ENCODE measurements at places on chromosomes 16 and 17.

- DNase-seq = no peak
Measured at GRCh38 chr16:29182501-29182900, 197.6 kb downstream of the LAT start.

- DNase-seq = peak; percentile 55
Measured at GRCh38 chr17:76265624-76266243, 586 bp downstream of the UBALD2 start.

DNA sequence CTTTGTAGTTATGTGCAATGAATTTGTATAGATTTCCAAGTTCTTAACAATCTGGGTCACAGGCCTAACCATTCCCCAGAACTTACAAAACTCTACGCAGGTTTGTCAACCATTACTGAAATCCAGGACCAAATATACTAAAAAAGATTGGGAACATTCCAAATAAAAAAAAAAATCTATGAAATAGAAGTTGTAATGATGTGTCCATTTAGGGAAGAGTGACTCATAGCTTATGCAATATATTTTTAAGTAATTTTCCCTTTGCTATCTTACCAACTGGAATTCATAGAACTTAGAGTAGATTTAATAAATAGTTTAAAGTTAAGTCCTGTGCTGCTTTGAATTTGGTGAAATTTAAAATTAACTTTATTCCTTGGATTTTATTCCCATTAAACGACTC lies 393.2 kb downstream of the PMP22 start:
- no peak for DNase-seq

DNA sequence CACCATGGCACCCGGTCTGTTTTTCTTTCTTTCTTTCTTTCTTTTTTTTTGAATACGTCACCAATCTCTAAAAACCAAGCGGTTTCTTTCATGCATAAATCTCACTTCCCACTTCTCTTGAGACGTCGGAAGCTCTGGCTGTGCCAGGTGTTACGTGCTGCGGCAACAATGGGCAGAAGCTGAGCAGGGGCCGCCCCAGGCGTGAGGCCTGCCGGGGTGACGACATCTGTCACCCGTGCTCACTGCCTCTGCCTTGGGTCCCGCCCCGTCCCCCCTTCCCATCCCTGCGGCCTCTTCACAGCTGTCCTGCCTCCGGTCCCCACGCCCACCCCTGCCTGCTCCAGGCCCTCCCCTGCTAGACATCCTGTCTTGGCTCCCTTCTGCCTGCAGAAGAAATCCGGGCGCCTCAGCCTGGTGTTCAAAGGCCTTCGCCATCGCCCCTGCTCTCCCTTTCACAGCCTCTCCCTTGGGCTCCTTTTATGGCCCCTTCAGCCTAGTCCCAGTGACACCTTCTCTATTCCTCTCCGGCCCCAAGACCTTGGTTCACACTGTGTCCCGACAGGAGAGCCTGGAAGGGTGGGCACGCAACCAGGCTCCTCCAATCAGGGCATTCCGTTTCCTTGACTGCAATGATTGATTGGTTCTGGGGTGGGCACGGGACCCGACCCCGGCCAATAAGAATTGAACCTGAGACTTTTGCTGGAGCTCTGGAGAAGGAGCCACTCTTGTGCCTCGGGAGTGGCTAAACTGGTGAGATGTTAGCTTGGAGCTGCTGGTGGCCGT lies 4.8 kb downstream of the P2RX1 start:
- DNase-seq = no peak

GRCh38 chr17:76076765-76077583 lies 2.0 kb upstream of the ZACN start:
- DNase-seq = no peak

DNA sequence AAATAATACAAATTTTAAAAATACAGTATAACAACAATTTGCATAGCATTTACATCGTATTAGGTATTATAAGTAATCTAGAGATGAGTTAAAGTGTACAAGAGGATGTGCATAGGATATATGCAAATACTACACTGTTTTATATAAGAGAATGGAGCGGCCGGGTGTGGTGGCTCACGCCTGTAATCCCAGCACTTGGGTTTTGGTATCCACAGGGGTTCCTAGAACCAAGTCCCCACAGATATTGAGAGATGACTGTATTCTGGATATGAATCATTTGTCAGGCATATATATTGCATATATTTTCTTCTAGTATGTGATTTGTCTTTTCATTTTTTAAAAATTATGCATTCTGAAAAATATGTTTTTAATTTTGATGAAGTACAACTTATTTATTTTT lies 77.5 kb upstream of the MSI2 start:
- DNase-seq = no peak

DNA sequence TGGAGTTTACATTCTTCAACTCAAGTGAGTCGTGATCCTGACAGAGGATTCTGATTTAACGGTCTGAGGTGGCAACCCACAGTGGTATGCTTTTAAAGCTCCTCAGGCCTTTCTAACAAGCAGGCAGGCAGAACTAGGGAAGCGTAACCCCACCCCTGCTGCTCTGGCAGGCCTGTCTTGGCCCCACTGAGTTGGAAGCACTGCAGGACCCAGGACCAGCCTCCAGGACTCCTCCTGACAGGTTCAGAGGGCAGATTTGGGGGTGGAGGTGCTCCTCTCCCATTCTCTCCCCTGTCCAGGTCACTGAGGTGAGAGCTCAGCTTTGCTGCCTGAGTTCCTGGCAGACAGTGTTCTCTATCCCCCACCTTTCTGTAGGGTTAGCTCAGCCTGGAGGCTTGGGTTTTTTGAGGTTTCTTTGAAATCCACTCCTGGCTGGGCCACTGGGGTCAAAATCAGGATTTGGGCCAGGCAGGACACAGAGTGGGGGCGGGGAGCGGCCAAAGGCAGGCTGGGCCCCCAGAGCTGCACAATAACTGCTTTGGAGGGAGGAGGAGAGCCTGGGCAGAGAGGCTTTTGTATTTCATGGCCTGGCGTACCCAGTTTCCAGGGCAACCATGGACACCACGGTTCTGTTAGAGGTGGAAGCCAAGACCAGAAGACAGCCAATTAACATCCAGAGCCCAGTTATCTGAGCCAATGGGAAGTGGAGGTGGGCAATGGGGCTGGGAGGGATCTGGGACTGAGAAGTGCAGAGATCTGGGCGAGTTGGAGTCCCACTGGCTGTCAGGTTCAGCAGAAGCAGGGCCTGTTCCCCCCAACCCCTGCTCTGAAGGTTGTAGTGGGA lies 9.5 kb downstream of the MRPL27 start:
- DNase-seq = peak; percentile 90

GRCh38 chr16:79001156-79001967 lies 599.2 kb downstream of the MAF start:
- DNase-seq = peak; percentile 40

DNA sequence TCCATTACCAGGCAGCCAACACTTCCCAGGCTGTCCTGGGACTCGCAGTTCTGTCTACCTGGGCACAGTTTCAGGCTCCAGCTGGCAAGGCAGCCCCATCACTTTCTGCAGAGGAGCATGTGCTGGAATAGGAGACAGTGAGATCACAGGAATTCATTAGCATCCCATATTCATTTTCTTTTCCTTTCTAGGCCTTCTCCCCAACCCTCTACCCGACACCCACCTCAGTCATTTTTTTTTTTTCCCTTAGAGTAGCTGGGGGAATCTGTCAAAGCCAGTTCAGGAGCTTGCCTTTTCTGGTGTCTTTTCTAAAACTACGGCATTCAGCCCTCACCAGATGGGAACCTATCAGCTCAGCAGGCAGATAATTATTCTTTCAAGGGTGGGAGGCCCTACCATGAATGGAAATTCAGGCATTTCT lies 42.4 kb upstream of the FBXO47 start:
- DNase-seq = no peak

DNA sequence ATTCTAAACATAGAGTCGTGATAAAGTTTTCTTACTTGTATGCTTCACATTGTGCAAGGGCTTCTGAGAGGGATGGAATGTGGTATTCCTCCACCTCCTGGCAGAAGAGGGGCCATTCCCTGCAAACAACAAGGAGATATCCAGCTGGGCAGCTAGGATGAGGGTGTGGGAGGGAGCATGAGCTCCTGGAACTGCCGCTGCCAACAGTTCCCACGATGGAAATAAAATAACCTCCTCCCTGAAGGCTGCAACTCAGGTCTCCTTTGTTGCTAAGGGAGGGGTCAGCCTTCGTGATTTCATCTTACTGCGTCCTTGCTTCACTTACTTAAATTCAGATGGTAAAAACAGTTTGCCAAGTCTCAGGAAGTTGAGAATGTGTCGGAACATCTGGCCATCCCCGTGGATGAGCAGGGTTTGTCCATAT lies 15.6 kb downstream of the PLEKHG4 start:
- no peak for DNase-seq

GRCh38 chr17:57125866-57126265 lies 40.8 kb downstream of the AKAP1 start:
- DNase-seq = no peak

DNA sequence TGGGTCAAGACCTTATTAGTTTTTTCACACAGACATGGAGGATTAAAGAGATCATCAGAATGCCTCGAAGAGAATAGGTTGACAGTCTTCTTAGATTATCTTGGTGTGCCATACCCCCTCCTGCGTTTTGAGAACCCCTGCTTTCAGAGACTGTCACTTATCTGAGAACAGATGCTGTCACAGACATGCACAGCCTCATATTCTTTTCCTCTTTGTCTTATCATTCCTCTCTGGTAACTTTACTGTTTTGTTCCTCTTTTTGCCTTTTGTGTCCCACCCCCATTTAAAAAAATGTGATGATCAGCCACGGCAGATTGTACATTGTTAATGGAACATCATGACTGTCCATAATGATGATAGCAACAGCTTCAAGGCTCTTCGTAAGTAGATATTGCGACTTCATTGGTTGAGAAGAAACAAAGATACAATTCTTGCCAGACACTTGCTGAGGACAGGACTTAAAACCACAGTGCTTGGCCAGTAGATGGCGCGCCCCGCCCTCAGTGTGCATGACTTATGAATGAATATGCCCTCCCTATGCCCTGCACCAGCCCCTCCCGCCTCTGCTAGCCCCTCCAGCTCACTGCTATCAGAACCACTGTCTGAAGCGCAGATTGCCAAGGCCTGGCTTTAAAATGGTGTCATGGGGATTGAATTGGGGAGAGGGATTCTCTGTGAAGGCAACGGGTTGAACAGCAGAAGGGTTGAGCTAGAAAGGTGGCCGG lies 2.6 kb upstream of the PITPNC1 start:
- peak; percentile 73 for DNase-seq

DNA sequence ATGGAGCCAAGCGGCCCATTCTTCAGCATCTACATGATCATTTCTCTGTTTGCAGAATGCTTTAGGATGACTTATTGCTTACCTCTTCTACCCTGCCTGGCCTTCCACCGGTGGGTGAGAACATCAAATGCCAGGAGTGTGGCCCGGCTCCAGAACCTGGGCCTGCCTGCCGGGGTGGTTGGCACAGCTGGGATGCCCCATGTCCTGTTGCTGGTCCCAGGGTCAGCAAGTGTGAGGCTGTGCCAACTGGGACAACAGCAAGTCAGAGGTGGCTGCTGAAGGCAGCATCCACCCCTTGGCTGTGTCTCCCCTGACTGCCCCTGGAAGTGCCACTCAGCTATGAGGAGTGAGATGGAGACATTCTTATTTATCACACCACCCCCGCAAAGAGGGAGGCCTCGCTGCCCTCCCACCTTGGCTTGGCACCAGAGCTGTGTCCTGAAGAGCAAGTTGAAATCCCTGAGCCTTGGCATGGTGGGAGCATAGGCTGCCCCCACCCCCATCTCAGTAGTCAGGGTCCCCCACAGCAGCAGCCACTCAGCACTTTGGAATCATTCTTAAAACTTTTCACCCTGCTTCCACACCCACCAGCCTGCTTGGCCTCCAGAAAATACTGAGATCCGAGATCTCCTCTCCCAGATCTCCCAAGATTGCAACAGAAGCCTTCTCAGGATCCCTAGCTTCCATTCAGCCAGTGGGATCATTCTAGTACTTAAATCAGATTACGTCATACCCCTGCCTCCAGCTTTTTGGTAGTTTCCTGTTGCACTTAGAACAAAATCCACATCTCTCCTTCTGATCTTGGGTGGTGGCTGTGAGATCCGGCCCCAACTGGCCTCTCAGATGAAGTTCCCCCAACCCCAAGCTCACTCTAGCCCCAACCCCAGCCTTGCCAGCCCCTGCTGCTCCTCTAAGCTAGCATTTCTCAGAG lies 127.5 kb downstream of the SOCS1 start:
- no peak for DNase-seq

DNA sequence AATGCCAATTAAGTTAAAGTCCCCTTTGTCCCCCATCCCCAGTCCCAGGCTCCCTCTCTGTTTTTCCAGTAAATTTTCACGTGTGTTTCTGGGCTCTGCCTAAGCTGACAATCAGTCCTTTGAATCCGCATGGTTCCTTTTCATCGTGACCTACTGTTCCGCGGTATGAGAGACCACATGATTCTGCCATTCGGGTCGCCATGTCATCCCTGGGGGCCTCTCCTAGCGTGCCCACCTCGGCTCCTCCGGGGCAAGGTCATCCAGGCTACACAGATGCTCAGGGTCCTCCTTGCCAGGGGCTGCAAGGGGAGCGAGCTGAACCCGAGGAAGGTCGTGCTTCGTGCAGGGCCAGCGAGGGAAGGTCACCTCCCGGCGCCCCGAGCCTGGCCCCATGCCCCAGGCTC lies 157.6 kb downstream of the RAB11FIP4 start:
- DNase-seq = no peak

DNA sequence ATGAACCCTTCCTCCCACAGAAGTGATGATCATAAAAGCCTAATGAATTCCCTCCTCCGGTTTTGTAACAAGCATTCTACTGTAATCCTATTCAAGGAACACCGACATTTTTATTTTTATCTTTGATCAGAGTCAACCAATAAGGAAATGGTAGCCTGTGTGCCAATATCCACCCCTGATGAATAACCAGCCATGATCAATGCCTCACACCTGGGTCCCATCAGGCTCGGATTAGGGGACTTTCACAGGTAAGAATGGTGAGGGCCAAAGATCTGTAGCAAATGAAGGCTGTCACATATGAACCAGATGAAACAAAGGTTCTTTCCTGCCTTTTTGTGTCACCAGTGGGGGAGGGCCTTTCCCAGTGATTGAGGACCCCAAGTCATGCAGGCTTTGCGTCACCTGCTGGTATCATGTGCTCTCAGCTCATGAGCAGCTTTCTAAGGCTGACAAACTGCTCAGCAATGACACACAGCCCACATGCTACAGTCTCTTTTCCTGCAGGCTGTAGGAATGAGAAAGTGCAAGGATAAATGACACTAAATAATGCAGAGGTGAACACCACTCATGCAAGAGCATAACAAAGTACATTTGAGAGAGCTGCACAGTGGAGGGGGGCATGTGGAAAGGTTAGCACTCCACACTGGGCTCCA lies 34.9 kb downstream of the TOM1L2 start:
- DNase-seq = no peak

DNA sequence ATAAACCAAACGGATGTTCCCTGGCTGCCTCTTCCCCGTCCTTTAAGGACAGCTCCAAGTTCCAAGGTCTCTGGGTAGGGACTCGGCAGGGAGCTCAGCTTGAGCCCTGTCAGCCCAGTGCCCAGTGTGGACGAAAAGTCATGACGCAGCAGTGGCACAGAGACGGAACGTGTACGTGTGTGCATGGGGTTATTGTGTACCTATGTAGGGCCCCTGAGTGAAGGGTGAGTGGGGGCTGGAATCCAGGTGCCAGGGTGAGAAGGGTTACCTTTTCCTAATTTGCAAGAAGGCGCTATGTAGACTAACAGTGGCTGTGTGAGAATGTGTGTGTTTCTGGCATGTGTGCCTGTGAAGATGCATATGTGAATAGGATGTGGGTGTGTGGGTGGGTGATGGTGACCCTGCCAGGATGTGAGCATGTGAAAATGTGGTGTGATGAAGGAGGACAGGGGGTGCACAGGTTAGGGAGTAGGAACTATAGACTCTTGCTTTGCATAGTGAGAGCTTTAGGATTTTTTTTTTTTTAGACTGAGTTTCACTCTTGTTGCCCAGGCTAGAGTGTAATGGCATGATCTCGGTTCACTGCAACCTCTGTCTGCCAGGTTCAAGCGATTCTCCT lies 6.0 kb downstream of the SCN4A start:
- DNase-seq = no peak

GRCh38 chr17:50835301-50836234 lies at the start of gene WFIKKN2:
Gene WFIKKN2, plus strand, starts transcription at chr17:50835586. Its CDS starts 352 bp downstream, at chr17:50835938.
- DNase-seq = no peak
